ENCODE measurements at places on chromosomes 2 and 18. TPM values are rescaled to one million over a fixed set of nuclear protein-coding genes. Genes with fewer than 3 reads are reported as not detected.

The LIMS4 gene
- 1.5 TPM for total RNA-seq

The KHK gene
- 0.63 TPM for total RNA-seq

The ASIC4 gene
- 0.46 TPM for total RNA-seq

The GYPC gene
- total RNA-seq: 26.1 TPM

The RBFA gene
- total RNA-seq: 24.0 TPM

The HTR2B gene
- total RNA-seq: 0.15 TPM

- no peak for DNase-seq
These were observed 92.0 kb upstream of the BOD1L2 start for GRCh38 chr18:57054891-57055290.

GRCh38 chr2:46487667-46488335, 8.4 kb downstream of the TMEM247 start:
- DNase-seq: peak; percentile 26

DNA sequence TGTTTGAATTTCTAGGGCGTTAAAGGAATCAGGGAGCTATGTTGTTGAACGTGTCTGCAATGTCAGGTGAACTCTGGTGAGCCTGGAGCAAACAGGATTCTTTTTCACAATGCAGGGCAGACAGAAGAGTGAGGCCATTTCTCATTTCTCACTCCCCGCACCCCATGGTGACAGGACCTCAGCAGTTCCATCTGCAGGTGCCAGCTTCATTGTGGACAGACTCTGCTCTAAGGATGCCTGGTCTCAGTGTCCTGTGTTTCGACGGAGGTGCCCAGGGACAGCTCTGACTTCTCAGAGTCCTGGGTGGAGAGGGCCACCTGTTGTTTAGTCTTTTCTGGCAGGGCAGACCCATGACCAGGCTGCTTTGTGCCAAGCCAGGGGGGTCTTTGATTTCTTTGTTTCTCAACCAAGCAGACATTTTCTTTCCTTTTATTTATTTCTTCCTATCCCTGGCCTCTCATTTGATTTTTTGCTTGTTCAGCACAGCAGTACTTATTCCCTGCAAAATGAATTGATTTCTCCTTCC, 201.5 kb downstream of the RNF144A start:
- no peak for DNase-seq

GRCh38 chr2:224442071-224442967, 40.4 kb upstream of the FAM124B start:
- DNase-seq: no peak

DNA sequence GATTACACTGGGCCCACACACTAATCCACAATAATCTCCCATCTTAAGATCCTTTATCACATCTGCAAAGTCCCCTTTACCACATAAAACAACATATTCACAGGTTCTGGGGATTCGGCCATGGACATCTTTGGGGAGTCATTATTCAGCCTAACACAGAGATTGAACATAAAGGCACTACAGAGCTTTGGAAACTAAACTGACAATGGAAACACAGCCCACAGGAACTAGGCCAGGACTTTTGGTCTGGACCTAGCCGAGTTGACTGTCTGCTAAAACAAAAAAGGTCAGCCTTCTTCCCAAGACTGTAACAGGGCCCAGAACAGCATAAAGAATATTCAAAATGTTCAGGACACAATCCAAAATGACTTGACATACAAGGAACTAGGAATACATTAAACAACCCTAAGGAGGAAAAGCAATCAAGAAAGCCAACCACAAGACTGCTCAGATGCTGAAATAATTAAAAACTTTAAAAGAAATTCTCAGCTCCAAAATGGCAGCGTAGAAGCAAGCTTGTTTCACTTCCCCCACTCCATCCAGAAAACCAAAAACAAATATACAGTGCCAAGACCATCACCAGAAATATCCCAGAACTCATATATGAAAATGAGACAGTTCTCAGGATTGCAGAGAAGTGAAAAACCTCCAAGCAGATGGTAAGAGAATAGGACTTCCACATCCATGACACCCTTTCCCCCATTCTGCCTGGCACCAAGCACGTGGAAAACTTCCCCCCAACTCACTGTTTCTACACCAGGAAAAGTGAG, 207.8 kb downstream of the ATAD2B start:
- no peak for DNase-seq

GRCh38 chr2:48844417-48845155, 89.1 kb upstream of the LHCGR start:
- DNase-seq: peak; percentile 38

DNA sequence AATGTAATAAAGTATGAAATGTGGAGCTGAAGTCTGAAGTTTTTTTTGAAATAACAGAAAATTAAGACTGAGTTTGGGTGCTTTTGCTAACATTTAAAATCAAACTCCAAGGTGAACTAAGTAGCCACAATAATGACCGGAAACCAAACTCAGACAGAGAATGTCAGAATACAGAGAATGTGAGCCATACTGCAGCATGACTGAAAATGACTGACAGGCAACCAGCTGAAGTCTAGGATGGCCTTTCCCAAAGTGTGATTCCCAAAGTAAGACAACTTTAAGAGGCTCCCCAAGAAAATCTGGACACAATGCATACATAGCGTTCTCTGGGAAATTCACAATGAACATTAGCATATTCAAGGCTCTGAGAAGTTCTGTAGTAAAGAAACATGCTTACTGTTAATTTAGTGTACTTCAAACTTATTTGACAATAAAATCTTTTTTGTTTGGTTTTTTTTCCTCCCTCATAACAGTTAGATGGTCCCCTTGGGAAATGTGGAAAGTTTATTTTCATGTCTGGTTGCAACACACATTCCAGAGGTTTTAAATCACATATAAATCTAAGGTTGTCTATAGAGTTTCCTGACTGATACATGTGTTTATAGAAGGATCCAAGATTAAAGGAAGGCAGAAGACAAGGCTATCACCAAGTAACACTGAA, 28.6 kb downstream of the PLA2R1 start:
- DNase-seq: no peak

DNA sequence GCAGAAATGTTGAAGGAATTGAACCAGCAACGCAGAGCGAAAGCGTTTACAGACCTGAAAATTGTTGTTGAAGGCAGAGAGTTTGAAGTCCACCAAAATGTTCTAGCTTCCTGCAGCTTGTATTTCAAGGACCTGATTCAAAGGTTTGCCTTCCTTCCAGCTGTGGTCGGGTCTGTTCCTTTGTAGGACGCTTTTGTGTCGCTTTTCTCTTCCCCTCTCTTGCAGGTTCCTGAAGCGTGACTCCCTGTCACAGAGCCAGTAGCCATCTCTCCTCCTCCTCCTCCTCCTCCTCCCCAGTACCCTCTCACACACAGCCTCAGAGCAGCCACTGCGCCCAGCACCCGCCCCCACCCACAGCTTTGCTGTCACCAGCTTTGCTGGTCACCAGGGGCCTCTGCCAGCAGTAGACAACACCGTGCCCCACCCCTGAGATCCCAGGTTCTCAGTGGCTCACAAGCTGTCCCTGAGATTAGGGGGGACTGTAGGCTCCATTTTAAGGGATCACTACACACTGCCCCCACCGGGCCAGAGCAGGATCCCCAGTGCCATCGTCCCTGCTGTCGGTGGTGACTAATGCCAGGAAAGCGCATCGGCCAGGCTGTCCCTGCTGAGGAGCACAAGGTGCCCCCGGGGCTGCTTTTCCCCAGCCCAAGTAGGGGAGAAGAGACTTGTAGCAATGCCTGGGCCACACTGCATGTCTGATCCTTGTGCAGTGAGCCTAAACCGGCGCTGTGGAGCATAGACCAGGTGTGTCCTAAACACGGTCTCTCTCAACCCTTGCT, 242.3 kb downstream of the ATAD2B start:
- no peak for DNase-seq

GRCh38 chr2:150142561-150142960, 344.9 kb downstream of the RND3 start:
- no peak for DNase-seq

DNA sequence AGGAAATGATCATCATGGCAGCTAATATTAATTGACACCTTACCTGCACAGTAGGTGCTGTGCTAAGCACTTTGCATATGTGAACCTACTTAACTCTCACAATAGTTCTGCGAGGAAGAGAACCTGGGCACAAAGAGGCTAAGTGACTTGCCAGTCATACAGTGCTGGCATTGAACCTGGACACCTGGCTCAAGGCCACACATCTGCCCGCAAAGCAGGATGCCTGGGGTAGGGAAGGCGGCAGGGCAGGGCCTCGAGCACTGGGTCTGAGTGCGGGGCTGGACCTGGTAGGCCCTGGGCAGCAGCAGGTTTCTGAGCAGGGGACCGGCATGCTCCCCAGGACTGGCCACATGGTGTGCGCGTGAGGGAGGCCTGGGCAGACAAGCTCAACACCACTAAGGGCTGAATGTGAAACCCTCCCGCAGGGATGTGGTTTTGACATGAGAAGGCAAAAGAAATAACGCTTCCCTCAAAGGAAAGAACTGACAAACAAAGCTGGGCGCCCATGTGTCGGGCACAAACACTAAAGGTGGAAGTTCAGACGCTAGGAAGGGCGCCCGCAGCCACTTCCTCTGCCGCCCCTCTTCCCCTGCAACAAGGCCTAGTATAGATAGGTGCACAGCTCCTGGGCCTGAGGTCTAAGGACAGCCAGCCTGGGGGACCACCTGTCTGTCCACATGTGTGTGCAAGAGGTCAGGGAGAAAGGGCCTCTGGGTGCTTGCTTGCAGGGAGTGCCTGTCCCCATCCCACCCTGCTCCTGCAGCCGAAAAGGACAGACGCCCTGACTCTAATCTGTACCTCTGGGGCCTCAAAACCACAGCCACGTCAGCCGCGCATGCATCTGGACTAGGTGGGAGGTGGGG, 92.5 kb downstream of the ZFP36L2 start:
- no peak for DNase-seq

DNA sequence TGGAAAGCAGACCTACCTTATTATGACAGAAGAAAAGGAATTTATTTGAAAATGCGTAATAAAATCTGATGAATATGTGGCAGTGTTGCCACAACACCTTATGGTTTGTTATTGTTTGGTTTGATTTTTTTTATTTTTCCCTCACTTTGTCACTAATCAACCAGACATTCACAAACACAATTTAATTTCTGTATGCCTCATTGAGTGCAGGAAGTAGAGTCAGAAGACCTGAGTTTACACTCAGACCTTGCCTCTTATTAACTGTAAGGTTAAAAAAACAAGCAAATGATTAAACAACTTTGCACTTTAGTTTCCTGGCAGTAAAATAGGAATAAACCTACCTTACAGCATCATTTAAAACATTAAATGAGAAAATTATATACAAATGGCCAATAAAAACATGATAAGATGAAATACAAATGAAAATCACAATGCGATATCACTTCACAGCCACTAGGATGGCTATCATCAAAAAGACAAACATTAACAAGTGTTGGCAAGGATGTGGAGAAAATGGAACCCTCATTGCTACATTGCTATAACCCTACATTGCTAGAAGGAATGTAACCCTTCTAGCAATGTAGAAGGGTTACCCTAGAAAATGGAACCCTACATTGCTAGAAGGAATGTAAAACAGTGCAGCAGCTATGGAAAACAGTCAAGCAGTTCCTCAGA, 3.3 kb downstream of the SESTD1 start:
- DNase-seq: no peak

DNA sequence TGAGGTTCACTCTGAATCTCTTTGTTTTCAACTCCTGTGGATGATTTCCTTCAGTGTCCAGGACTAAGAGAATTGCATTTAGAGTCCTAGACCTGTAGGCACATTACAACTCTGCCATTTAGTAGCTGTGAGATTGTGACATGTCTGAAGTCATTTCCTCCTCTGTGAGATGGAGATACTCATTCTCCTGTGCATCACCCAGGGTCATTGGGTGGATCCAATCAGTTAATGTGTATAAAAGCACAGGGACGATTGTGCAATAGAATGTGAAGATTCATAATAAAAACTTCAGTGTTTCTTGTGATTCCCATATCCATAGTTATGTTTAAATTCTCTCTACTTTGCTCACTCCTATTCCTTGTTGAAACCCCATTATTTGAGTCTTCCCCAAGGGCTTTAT, 113.6 kb downstream of the DIS3L2 start:
- DNase-seq: no peak

- peak; percentile 30 for DNase-seq
These were observed 405.0 kb downstream of the XIRP2 start for GRCh38 chr2:167293172-167293781.

DNA sequence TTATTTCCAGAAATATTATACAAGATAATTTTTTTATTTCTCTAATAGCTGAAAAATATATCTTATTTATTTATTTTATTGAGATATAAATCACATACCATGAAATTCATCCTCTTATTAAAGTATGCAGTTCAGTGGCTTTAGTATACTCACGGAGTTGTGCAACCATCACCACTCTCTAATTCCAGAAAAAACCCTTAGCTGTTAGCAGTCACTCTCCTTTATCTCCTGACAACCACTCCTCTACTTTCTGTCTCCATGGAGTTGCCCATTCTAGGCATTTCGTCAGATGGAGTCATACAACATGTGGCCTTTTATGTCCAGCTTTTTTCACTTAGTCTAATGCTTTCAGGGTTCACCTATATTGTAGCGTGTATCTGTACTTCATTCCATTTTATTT, 66.5 kb downstream of the TCF7L1 start:
- DNase-seq: no peak

DNA sequence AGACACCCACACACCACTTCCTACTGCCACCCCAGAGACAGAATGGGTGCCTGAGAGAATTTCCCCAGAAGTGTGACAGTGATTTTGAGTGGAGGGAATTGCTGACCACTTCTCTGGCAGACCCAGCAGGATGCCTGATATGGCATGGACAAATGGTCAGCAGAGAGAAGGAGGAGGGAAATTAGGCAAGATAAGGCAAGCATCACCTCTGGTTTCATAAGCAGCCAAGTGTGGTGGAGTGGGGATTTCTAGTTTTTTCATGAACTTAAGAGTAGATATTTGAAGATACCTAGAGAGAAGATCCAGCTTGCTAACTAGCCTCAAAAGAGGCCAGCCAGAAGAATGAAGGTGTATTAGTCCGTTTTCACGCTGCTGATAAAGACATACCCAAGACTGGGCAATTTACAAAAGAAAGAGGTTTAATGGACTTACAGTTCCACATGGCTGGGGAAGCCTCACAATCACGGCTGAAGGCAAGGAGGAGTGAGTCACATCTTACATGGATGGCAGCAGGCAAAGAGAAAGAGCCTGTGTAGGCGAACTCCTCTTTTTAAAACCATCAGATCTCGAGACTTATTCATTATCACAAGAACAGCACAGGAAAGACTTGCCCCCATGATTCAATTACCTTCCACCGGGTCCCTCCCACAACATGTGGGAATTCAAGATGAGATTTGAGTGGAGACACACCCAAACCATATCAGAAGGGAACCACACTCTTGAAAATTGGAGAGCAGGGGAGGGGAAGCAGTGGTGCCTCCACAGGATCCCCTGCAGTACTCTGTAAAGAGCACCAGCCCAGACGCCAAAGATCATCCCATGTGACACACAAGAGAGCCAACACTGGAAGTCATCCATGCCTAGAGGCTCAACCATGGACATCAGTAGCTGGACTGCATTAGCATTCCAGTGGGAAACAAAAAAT, 64.2 kb downstream of the RBM43 start:
- no peak for DNase-seq

DNA sequence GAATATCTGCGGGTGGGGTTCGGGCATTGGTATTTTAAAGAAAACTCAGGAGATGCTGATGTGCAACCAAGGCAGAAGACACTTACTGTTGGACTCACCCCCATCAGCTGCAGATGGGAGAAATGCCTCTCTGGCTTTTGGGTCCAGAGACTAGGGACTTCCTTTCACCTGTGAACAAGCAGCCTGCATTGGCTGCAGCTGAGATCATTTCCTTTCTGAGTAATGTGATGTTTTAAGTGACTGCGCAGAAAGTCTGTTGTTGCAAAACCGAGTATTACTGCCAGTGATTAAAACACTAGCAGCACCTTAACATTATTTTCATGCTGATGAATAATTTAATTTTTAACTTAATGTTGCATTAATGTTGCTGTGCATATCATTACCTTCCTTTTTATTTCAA, 143.0 kb downstream of the TSN start:
- no peak for DNase-seq

- no peak for DNase-seq
These were observed 33.9 kb upstream of the GLS start for GRCh38 chr2:190846746-190847145.

Measured in SJCRH30 (cell line).